Stimulated activated CD8-positive, alpha-beta memory T cell treated with anti-CD3 and anti-CD28 coated beads, Interleukin-2, amount 100 ng/mL, for 1 hour (primary cell): ENCODE measurements at places on chromosomes 13 and 19.

GRCh38 chr19:18762125-18763023, 28.7 kb downstream of the COMP start:
- no peak for DNase-seq

GRCh38 chr19:18735752-18736151, 52.3 kb downstream of the CRTC1 start:
- DNase-seq, result no peak

GRCh38 chr19:58154287-58154678, 3.7 kb upstream of the ZNF329 start:
- no peak for DNase-seq

- no peak for DNase-seq
Observed at GRCh38 chr13:48160606-48161278, 65.8 kb upstream of the MED4 start.

- DNase-seq, result no peak
Observed at GRCh38 chr19:49378512-49378911, 9.5 kb upstream of the KASH5 start.

DNA sequence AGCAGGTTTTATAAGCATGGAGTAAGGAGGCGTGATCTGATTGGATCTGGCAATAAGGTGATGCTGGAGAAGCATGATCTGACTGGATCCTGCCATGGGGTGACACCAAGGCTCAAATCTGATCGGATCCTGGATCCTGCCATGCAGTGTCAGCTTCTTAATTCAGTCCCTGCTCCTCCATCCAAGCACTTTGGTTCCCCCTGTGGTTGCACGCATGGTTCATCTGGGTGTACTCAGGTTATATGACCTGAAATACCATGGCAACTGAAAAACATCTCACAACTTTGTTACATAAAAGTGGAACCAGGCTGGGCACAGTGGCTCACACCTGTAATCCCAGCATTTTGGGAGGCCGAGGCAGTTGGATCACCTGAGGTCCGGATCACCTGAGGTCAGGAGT, 17.6 kb upstream of the KLK4 start:
- DNase-seq, result no peak

GRCh38 chr13:44422755-44423643, 49.4 kb downstream of the SERP2 start:
- no peak for DNase-seq

DNA sequence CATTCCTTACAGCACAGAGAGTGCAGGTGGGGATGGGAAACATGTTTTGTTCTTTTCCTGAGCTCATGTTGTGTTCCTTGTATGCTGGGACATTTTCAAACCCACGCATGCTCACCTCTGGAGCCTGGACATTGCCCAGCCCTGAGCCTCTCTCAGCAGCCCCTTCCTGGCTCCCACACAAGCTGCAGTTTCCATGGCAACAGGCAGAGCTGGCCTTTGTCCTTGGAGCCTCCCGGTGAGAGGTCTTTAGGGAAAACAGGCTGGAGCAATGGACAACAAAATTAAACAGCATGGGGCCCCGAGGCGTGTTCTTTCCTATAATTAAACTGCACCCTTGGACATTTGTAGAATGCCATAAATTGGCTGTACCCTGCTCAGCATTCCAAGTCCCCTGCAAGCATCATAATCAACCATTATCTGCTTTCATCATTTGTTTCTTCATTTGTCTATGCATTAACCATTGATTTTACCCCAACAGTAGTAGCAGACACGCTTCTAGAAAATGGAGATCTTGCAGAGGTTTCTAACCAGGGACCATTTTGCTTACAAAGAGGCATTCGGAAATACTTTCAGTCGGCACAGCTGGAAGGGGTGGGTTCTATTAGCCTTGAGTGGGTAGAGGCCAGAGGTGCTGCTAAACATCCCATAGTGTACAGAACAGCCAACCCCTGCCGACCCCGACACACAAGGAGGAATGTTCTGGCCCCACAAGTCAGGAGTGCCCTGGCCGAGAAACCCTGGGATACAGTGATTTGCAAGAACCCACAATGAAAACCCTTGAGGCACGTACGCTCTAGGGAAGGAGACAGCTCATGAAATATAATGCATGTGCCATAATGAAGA, 133.4 kb upstream of the PEG3 start:
- DNase-seq, result no peak

GRCh38 chr13:27659145-27659865, 37.6 kb downstream of the POLR1D start:
- DNase-seq, result no peak

GRCh38 chr19:5929625-5930024, 15.6 kb downstream of the CAPS start:
- DNase-seq, result no peak
